ENCODE measurements at places on chromosomes 12 and 14. TPM values are rescaled to one million over a fixed set of nuclear protein-coding genes. Genes with fewer than 3 reads are reported as not detected.
A peak's percentile ranks its signal among the peaks of the same experiment; 100 is the strongest.

Gene KRT6C
- not detected for total RNA-seq

DNA sequence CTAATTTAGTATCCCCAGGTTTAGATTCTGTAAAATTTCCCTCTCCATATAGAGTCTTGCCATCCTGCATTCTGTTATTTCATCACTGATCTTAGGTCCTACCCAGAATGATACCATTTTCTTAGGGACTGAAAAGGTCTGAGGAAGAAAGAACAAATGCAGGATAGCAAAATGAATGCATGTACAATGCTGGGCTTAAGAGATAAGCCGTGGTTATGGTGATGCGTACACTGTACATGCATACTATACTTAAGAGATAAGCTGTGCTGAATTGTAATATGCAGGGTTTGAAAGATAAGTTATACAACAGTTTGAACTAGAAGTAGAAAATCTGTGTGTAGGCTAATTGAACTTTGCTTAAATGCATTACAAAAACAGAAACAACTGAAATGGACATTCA lies 416.2 kb downstream of the C12orf50 start:
- DNase-seq: no peak
- no peaks in the 10 kb centered on the region for H3K27me3 ChIP-seq

- H3K27ac ChIP-seq: no peak overlapping the region
- no peaks in the 10 kb centered on the region for H3K27me3 ChIP-seq
- H3K4me3 ChIP-seq: no peak overlapping the region
- H3K4me1 ChIP-seq: peaks cover 23% of the 10 kb centered on the region
- H3K36me3 ChIP-seq: peaks cover 16% of the 10 kb centered on the region
Observed at GRCh38 chr12:106098691-106099200, 40.0 kb downstream of the NUAK1 start.

DNA sequence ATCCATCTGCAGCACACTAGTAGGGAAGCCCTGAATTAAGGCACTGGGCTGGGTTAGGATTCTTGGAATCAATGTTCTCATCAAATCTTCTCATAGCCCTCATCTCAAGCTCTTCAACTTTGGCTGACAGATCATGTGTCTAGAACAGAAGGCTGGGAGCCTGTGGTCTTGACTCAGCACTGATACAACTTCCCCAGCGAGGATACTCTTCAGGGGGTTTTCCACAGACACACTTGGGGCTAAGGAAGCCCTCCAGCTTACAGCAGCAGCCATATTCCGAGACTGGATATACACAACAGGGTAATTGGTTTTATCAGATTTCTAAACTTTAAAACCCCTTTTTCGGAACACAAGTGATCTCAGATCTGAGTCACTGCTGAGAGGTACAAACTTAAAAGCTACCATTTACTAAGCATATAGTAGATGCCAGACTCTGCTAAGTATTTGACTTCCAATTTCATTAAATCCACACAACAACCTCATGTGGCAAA lies 3.5 kb downstream of the FMNL3 start:
- peak overlapping the region; percentile 40 for H3K4me3 ChIP-seq
- no peaks in the 10 kb centered on the region for H3K27me3 ChIP-seq
- H3K4me1 ChIP-seq: peaks cover 54% of the 10 kb centered on the region
- H3K36me3 ChIP-seq: no peaks in the 10 kb centered on the region
- DNase-seq: peak; percentile 85
- H3K27ac ChIP-seq: peak overlapping the region; percentile 76

- H3K27me3 ChIP-seq: no peaks in the 10 kb centered on the region
- DNase-seq: peak; percentile 66
- no peak overlapping the region for H3K27ac ChIP-seq
Observed at GRCh38 chr12:25438638-25439037, 114.4 kb downstream of the LMNTD1 start.

DNA sequence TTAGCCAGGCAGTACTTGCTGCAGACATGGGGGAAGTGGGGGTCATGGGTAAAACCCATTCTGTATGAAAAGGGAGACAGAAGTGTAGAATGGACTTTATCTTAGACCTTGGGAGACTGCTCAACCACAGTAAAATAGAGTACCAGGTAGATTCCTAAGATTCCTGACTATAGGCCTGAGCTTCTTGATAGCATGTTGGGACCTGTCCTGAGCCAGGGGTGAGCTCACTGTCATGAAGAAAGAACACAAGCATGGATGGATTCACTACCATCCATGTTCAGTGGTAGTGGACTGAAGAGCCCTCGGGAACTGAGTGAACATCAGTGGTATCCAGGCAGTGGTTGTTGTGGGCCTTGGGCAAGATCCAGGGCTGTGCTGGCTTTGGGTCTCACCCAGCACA lies 1003.8 kb downstream of the TMTC2 start:
- H3K4me3 ChIP-seq: no peak overlapping the region
- DNase-seq: no peak
- no peaks in the 10 kb centered on the region for H3K36me3 ChIP-seq
- H3K27me3 ChIP-seq: no peaks in the 10 kb centered on the region
- H3K4me1 ChIP-seq: no peaks in the 10 kb centered on the region
- H3K27ac ChIP-seq: no peak overlapping the region

DNA sequence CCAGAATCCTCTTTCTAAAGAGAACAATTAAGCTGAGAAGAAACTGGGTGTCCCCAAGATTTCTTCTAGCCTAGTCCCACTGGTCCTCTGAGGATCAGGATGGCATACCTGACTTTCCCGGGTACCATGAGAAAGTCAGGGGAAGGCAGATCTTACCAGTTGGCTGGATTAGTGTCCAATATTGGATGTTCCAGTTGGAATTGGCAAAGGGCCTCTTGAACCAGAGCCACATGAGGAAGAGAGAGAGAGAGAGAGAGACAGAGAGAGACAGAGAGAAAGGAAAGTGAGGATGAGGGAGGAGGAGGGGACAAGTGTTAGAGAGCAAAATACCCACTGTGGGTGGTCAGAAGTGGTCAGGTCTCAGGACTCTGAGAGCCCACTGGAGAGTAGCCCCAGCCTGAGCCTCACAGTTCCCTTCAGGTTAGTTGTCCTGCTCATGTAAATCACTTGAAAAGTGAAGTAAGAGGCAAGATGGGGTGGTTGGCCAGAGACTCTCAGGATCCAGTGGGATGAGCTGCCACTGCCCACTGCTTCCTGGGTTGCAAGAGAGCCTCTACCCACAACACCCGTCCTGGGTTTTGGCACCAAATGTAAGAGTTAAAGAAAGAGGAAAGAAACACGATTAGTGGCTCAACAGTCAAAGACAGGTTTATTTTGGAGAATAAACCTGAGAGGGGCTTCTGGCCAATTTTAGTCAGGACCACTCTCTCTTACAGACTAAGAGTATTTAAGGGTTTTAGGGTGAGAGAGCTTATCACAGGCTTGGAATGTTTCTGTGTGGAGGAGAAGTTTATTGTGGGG lies 28.4 kb upstream of the A2M start:
- H3K27me3 ChIP-seq: no peaks in the 10 kb centered on the region
- H3K27ac ChIP-seq: no peak overlapping the region
- no peaks in the 10 kb centered on the region for H3K36me3 ChIP-seq
- H3K4me1 ChIP-seq: no peaks in the 10 kb centered on the region
- DNase-seq: no peak

Gene SIX6
- not detected for total RNA-seq

GRCh38 chr12:62919838-62920237 lies 15.1 kb downstream of the PPM1H start:
- peak; percentile 2 for DNase-seq
- no peaks in the 10 kb centered on the region for H3K36me3 ChIP-seq
- H3K4me1 ChIP-seq: no peaks in the 10 kb centered on the region
- H3K27ac ChIP-seq: no peak overlapping the region

GRCh38 chr12:123245678-123246077 lies 12.4 kb downstream of the MTRFR start:
- no peak for DNase-seq
- H3K4me3 ChIP-seq: no peak overlapping the region
- no peak overlapping the region for H3K27ac ChIP-seq
- H3K36me3 ChIP-seq: no peaks in the 10 kb centered on the region

GRCh38 chr14:31127690-31128089 lies 79.9 kb downstream of the HECTD1 start:
- no peaks in the 10 kb centered on the region for H3K27me3 ChIP-seq
- no peak overlapping the region for H3K27ac ChIP-seq
- H3K4me1 ChIP-seq: no peaks in the 10 kb centered on the region
- no peak overlapping the region for H3K4me3 ChIP-seq
- H3K36me3 ChIP-seq: peaks cover 66% of the 10 kb centered on the region
- DNase-seq: no peak

DNA sequence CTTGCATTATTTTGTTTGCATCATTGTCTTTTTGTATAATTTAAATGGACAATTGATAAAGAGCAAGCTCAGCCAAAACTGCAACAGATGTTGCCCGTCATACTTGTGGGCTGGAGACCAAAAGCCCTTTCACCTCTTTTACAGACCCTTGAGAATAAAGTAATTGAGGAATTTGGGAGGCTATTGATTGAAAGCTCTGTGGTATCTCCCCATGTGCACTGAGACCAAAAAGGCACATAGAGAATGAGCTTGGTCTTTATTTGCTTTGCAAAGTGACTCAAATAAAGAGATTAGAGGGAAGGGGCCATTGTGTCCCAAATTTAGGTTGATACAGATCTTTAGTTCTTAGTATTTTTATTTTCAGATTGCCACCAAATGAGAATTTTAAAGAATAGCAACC lies 617.6 kb downstream of the TRHDE start:
- H3K4me3 ChIP-seq: no peak overlapping the region
- no peaks in the 10 kb centered on the region for H3K4me1 ChIP-seq
- H3K36me3 ChIP-seq: no peaks in the 10 kb centered on the region
- no peaks in the 10 kb centered on the region for H3K27me3 ChIP-seq

GRCh38 chr12:77354766-77355362 lies 289.5 kb upstream of the E2F7 start:
- H3K27ac ChIP-seq: no peak overlapping the region
- no peaks in the 10 kb centered on the region for H3K36me3 ChIP-seq
- H3K27me3 ChIP-seq: no peaks in the 10 kb centered on the region
- peak; percentile 38 for DNase-seq

- H3K27ac ChIP-seq: no peak overlapping the region
- no peaks in the 10 kb centered on the region for H3K27me3 ChIP-seq
- H3K4me1 ChIP-seq: no peaks in the 10 kb centered on the region
- H3K36me3 ChIP-seq: no peaks in the 10 kb centered on the region
- no peak for DNase-seq
Observed at GRCh38 chr12:125431516-125431915, 366.3 kb downstream of the AACS start.

DNA sequence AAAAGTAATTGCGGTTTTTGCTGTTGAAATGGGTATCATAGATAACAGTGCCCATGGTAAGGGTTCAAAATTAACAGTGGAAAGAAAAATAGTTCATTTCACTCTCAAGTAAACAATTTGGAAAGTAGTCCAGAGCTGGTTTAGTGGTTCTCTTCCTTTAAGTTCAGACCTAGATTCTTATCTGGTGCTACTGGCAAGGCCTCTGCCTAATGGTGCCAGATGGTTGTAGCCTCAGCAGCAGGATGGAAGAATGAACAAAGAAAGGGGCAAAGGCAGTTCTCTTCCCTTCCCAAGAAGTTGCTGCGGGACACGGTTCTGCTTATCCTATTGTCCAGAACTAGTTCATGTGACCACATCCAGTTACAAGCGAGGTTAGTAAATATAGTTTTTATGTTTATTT lies 10.5 kb downstream of the ARG2 start:
- DNase-seq: no peak
- no peak overlapping the region for H3K27ac ChIP-seq
- H3K4me1 ChIP-seq: no peaks in the 10 kb centered on the region
- H3K4me3 ChIP-seq: no peak overlapping the region

- DNase-seq: no peak
- peaks cover 8% of the 10 kb centered on the region for H3K4me1 ChIP-seq
- H3K36me3 ChIP-seq: no peaks in the 10 kb centered on the region
Observed at GRCh38 chr12:29145372-29146170, 3.5 kb upstream of the FAR2 start.

GRCh38 chr14:51811706-51812105 lies 48.7 kb upstream of the GNG2 start:
- H3K27ac ChIP-seq: no peak overlapping the region
- no peaks in the 10 kb centered on the region for H3K36me3 ChIP-seq
- H3K27me3 ChIP-seq: no peaks in the 10 kb centered on the region
- H3K4me1 ChIP-seq: peaks cover 5% of the 10 kb centered on the region

DNA sequence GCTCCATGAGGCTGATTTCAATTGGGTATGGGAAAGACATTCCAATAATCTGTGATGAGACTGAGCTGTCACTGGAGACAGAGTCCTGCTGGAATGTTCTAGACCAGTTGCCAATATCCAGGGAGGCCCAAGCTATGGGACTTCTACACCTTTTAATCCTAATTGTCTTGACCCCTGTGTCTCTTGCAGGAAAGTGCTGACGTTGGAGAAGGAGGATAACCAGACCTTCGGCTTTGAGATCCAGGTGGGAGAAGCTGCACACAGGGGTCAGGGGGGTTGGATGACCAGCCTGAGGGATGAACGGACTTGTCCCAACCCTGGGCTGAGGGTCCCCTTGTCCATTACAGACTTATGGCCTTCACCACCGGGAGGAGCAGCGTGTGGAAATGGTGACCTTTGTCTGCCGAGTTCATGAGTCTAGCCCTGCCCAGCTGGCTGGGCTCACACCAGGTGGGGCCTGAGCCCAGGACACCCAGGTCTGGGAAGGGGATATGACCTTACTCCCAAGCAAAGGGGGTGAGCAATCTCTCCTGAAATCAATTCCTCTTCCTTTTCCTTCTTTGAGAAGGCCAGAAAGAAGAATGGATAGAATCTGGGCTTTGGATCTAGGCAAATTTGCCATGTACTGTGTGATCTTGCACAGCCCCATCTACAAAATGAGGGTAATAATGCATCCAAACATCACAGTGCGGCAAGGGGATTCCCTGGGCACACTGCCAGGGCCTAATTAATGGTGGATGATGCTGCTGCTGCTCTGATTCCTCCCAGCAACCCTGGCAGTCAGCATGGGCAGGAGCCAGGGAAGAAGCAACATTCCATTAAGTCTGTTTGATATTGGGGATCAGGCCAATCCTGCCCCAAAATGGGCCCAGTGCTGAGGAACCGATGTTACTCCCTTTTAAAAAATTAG lies 4.2 kb downstream of the TAMALIN start:
- H3K27ac ChIP-seq: peak overlapping the region; percentile 7
- peaks cover 9% of the 10 kb centered on the region for H3K4me1 ChIP-seq
- H3K36me3 ChIP-seq: no peaks in the 10 kb centered on the region
- no peak for DNase-seq

DNA sequence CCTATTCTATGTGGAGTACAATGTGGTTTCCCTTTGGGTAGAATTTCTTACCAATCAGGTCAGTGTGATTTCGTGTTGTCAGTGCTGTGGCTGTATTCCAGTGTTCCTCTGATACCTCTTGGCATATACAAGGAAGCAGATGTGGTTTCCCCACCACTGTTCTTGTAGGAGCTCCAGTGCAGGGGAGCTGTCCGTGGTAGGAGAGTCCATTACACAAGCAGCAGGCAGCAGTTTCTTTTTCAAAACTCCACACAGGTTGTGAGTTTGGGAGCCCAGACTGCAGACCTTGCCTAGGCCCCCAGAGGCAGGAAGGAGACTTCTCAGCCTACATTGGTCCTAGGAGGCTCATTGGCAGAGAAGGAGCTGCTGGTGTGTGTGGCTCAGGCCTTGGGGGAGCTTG lies 452.8 kb downstream of the AACS start:
- H3K27me3 ChIP-seq: no peaks in the 10 kb centered on the region
- H3K4me3 ChIP-seq: no peak overlapping the region

GRCh38 chr12:131159660-131160059 lies 206.0 kb downstream of the ADGRD1 start:
- H3K36me3 ChIP-seq: no peaks in the 10 kb centered on the region
- H3K27me3 ChIP-seq: no peaks in the 10 kb centered on the region
- DNase-seq: no peak

Data from GM23248 (cell line).